ENCODE measurements at places on chromosomes 5 and 9.

- H3K27me3 ChIP-seq: no peaks in the 10 kb centered on the region
- no peaks in the 10 kb centered on the region for H3K4me1 ChIP-seq
- no peak for DNase-seq
- no peak overlapping the region for H3K4me3 ChIP-seq
Measured at GRCh38 chr5:166948679-166949078, 1342.8 kb upstream of the WWC1 start.

DNA sequence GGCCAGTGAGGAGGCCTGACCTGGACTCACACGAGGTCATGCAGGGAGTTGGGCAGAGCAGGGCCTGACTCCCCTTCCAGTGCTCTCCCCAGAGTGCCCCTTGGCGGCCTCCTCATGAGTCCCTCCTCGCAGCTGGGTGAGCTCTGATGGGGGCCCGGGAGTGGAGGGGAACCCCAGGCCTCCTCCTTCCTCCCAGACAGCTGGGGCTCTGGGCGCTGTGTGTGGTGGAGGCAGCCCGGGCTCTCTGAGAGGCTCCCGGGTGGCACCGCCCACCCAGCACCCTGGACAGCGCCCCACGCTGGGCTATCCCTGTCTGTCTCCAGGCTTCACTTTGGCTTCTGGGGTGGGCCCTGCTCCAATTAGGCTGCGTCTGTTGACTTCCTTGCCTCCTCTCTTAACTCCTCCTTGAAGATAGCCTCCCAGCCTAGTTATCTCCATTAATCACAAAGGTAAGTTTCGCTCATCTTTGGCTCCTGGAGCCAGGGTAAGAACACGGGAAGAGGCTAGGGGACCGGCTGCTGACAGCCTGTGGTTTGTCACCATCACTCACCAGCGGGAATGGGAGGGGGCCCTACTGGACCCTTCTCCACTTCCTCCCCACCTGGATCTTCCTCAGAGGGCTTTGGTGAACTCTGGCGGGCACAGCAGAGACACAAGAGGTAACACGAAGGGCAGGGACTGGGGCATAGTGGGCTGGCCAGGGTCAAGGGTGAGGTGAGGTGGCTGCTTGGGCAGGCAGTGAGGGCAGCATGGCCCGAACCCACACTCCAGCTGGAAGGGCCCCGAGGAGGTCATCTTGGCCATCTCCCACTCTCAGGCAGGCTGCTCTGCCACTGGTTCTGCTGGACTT lies 13.1 kb downstream of the PSD2 start:
- no peak overlapping the region for H3K4me3 ChIP-seq
- no peaks in the 10 kb centered on the region for H3K36me3 ChIP-seq
- H3K27ac ChIP-seq: no peak overlapping the region
- peak; percentile 62 for DNase-seq

DNA sequence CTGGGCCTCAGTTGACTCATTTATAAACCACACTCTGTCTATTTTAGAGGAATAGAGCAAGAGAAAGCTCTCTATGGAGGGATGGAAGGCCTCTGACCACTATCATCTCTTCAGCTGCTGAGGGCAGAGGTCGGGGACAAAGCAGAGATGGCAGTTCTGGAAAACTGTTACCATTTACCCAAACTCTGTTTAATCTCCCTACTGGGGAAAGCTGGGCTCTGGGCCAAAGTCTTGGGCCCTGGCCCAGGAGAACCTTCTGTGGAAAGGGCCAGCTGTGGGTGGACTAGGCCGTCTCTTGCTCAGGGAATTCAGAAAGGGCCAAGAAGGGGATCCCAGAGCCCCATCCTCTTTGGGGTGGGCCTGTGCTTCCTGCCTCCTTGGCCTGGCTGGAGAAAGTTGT lies 100.0 kb downstream of the PSD2 start:
- H3K4me3 ChIP-seq: no peak overlapping the region
- H3K4me1 ChIP-seq: peaks cover 25% of the 10 kb centered on the region
- H3K36me3 ChIP-seq: no peaks in the 10 kb centered on the region
- no peak for DNase-seq
- H3K27me3 ChIP-seq: peaks cover under 1% of the 10 kb centered on the region

- no peaks in the 10 kb centered on the region for H3K4me1 ChIP-seq
- no peak overlapping the region for H3K4me3 ChIP-seq
- H3K27me3 ChIP-seq: no peaks in the 10 kb centered on the region
- H3K36me3 ChIP-seq: no peaks in the 10 kb centered on the region
Measured at GRCh38 chr5:38135486-38136039, 122.8 kb upstream of the EGFLAM start.

DNA sequence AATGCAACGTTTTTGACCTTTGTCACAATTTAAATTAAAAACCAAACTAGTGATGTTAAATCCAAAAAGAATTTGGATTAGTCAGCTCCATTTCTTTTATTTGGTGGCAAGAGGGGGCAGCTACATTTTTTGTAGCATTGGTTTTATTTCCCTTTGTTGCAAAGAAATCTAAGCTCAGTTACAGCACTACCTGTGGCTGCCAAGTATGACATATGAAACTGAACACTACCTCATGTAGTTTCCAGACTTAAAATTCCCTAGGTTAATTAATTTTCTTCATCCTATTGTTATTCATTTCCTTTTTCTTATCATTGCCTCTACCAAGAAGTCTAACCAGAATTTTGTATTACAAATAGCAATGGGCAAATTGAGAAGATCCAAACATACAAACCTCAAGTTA lies 393.5 kb downstream of the BRINP1 start:
- no peak overlapping the region for H3K4me3 ChIP-seq
- no peaks in the 10 kb centered on the region for H3K27me3 ChIP-seq
- no peaks in the 10 kb centered on the region for H3K4me1 ChIP-seq
- H3K27ac ChIP-seq: no peak overlapping the region
- no peaks in the 10 kb centered on the region for H3K36me3 ChIP-seq
- no peak for DNase-seq

DNA sequence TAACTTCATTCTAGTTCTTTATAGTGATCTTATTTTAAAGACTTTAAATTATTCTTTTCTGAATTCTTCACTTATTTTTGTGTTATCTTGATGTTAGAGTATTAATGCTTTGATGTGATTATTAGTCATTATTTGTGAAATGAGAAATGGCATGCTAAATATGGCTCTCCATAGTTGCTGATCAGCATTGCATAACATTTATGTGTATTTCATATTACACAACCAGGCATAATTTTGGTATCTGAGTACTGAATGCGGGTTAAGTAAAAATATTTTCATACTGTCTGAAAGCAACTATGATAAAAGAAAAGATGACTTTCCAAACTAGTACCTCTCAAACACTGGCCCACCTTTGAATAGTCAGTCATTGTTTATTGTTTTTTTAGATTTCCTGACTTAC lies 41.1 kb upstream of the CCNH start:
- peaks cover 17% of the 10 kb centered on the region for H3K27me3 ChIP-seq
- H3K36me3 ChIP-seq: no peaks in the 10 kb centered on the region
- DNase-seq: no peak
- H3K27ac ChIP-seq: no peak overlapping the region
- no peak overlapping the region for H3K4me3 ChIP-seq

- peaks cover 40% of the 10 kb centered on the region for H3K27me3 ChIP-seq
- H3K4me1 ChIP-seq: no peaks in the 10 kb centered on the region
- H3K27ac ChIP-seq: no peak overlapping the region
Measured at GRCh38 chr5:174911118-174911517, 186.7 kb downstream of the MSX2 start.

- H3K4me1 ChIP-seq: peaks cover 33% of the 10 kb centered on the region
- peaks cover 70% of the 10 kb centered on the region for H3K27me3 ChIP-seq
- no peak for DNase-seq
Measured at GRCh38 chr5:98774192-98775033, 950 bp downstream of the RGMB start.

GRCh38 chr5:153938191-153938842 lies 100.4 kb downstream of the FAM114A2 start:
- H3K27ac ChIP-seq: no peak overlapping the region
- no peak for DNase-seq
- no peaks in the 10 kb centered on the region for H3K4me1 ChIP-seq
- H3K4me3 ChIP-seq: no peak overlapping the region

GRCh38 chr5:170769246-170769645 lies 14.3 kb upstream of the GABRP start:
- no peaks in the 10 kb centered on the region for H3K4me1 ChIP-seq
- H3K4me3 ChIP-seq: no peak overlapping the region
- no peak for DNase-seq
- H3K27me3 ChIP-seq: peaks cover 16% of the 10 kb centered on the region
- no peak overlapping the region for H3K27ac ChIP-seq

GRCh38 chr9:126549246-126550006 lies 64.3 kb upstream of the LMX1B start:
- H3K36me3 ChIP-seq: no peaks in the 10 kb centered on the region
- H3K4me1 ChIP-seq: no peaks in the 10 kb centered on the region
- no peak overlapping the region for H3K27ac ChIP-seq

GRCh38 chr9:127203681-127204327 lies 60.8 kb upstream of the GARNL3 start:
- no peaks in the 10 kb centered on the region for H3K36me3 ChIP-seq
- H3K27me3 ChIP-seq: no peaks in the 10 kb centered on the region
- no peak for DNase-seq
- no peaks in the 10 kb centered on the region for H3K4me1 ChIP-seq
- no peak overlapping the region for H3K27ac ChIP-seq

- no peak overlapping the region for H3K4me3 ChIP-seq
- no peaks in the 10 kb centered on the region for H3K27me3 ChIP-seq
- peaks cover 36% of the 10 kb centered on the region for H3K4me1 ChIP-seq
- no peaks in the 10 kb centered on the region for H3K36me3 ChIP-seq
- no peak for DNase-seq
- peak overlapping the region; percentile 91 for H3K27ac ChIP-seq
Measured at GRCh38 chr9:124284940-124285441, 27.2 kb downstream of the NEK6 start.

GRCh38 chr9:114061292-114061691 lies 16.8 kb downstream of the AMBP start:
- no peak overlapping the region for H3K27ac ChIP-seq
- H3K36me3 ChIP-seq: no peaks in the 10 kb centered on the region
- H3K27me3 ChIP-seq: peaks cover 20% of the 10 kb centered on the region
- H3K4me1 ChIP-seq: no peaks in the 10 kb centered on the region

GRCh38 chr9:107907255-107907654 lies 417.7 kb upstream of the KLF4 start:
- no peaks in the 10 kb centered on the region for H3K27me3 ChIP-seq
- no peak overlapping the region for H3K27ac ChIP-seq
- DNase-seq: no peak
- no peaks in the 10 kb centered on the region for H3K36me3 ChIP-seq

DNA sequence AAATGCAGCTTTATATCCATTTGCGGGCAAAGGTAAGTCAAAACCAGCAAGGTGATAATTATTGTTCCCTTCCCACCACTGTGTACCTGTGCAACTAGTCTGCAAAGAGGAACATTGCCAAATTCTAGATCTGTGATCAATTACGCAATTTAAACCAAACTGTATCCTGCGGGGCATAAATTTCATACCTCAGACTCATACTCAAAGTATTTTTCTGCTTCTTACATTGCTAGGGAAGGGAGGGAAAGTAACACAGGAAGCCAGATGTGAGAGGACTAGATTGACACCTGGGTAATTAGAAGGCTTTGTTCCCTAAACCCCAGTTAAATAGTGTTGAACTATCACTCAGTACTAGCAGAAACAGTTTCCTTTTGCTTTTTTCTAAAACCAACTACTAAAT lies 240.2 kb upstream of the ZNF608 start:
- H3K27ac ChIP-seq: peak overlapping the region; percentile 68
- no peak for DNase-seq
- peaks cover 4% of the 10 kb centered on the region for H3K4me1 ChIP-seq
- no peak overlapping the region for H3K4me3 ChIP-seq

All from natural killer cell treated with Interleukin-12 subunit alpha and Interleukin-12 subunit beta and Interleukin-15 and Interleukin-18, amount 100 ng/mL, for 72 hours (primary cell).